ENCODE measurements at places on chromosomes 4 and X.

GRCh38 chr4:3644849-3645627, 112.8 kb upstream of the LRPAP1 start:
- DNase-seq: no peak

- no peak for DNase-seq
Measured at GRCh38 chr4:8240211-8241041, 29.1 kb upstream of the HTRA3 start.

DNA sequence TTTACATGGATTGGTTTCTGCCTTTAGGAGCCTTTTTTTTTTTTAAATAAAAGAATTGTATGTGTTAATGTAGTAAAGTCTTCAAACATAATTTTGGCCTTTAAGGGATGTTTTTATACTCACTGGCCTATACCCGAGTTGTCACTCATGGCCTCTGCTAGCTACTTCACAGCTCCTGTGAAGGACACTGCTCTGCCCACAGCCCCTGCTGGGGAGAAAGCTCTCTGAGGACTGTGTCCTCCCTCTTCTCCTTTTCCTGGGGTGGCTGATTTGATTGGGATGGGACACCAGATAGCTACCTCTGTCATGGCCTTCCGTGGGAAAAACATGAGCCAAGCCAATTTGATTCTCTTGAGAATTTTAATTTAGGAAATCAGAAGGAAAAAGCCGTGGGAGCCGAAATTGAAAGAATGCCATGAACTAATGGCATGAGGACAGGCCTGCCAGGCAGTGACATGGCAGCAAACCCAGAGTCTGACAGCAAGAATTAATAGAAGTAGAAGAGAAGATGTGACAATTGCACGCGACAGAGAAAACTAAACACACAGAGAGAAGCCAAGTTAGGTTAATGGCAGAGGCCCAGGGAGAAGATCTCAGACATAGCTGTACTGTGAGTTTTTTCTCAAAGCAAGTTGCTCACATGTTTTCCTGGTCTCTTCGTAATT, 81.4 kb downstream of the ARHGAP10 start:
- DNase-seq: no peak

GRCh38 chr4:128565054-128565453, 244.4 kb upstream of the JADE1 start:
- no peak for DNase-seq

DNA sequence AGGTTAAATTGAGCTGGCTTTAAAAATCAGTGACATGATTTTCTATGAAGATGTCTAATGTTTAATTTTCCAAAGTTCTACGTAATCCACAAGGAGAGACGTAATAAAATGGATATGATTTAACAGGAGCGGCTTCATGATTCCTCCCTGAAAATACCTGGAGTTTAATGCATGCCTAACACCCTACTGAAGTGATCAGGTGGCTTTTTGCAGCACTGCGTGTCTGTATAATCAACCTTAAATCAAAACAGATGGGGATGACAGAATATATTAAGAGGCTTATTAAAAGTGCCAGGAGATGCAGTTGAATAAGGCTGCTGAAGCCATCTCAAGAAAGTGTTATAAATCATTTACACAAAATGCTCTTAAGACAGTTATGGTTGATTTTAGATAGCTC, 112.4 kb upstream of the TLR3 start:
- DNase-seq: no peak

GRCh38 chrX:12868747-12869146, 1.9 kb downstream of the TLR7 start:
- DNase-seq: no peak

DNA sequence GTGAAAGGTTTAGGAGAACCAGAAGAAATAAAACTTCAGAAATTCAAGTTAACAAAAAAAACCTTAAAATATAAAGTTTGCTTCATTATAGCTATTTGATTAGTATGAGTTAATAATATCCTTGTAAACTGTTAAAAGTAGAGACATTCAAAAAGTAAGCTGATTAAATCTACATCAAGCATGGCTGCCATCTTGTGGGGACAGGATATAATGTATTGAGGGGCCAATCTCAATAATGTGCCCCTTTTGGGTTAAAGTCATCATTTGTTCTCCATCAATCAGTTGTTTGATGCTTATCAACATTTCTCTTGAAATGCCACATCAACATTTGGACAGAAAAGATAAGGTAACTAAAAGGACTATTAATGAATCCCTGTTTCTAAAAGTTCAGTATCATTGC, 4.6 kb upstream of the GRID2 start:
- no peak for DNase-seq

GRCh38 chr4:57355101-57355665, 245.0 kb upstream of the IGFBP7 start:
- DNase-seq: no peak

- DNase-seq: no peak
Measured at GRCh38 chrX:97065973-97066372, 182.3 kb downstream of the RPA4 start.

DNA sequence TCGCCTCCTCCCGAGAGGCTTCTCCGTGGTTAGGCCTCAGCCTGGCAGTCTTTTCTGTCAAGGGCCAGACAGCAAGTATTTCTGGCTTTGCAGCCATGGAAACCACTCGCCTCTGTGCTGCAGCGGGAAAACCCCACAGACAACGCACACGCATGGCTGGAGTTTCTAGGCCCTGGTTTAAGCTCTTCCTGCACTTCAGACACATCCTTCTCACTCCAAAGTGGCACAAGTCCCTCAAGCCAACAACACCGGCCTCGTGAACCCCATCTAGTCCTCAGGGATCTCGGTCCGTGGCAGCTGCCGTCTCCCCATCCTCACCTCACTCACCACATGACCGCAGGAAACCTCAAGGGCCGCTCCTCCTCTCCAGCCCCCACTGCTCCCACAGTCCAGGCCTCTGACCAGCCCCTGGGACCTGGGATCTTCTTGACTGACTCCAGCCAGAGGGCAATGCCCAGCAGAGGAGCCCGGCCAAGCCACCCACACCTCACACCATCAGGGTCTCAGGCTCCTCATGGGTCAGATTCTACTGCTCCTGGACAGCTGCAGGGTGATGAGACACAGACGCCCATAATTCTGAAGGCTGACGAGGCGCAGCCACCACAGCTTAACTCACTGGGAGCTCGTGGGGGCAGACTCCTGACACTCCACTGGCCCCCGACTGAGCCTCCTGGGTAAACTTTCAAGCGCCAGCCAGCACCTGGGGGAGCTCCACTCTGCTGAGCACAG, 21.7 kb downstream of the LETM1 start:
- DNase-seq: no peak

DNA sequence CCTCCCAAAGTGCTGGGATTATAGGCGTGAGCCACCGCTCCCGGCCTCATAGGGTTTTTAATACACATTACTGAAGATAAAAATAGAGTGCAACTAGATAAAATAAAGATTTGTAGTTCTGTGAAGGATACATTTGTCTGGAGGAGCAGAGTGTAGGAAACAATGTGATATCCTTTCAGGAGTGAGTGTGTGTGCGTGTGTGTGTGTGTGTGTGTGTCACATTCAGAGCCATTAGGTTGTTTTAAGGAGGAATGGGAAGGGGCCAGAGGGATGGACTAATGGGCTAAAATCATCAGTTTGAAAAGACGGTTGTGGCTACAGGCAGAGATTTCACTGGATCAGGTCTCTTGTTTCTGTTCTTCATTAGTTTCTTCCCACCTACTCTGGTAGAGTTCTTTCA, 40.0 kb downstream of the RBPJ start:
- DNase-seq: no peak

GRCh38 chr4:77284036-77284435, 127.0 kb downstream of the CCNG2 start:
- no peak for DNase-seq

DNA sequence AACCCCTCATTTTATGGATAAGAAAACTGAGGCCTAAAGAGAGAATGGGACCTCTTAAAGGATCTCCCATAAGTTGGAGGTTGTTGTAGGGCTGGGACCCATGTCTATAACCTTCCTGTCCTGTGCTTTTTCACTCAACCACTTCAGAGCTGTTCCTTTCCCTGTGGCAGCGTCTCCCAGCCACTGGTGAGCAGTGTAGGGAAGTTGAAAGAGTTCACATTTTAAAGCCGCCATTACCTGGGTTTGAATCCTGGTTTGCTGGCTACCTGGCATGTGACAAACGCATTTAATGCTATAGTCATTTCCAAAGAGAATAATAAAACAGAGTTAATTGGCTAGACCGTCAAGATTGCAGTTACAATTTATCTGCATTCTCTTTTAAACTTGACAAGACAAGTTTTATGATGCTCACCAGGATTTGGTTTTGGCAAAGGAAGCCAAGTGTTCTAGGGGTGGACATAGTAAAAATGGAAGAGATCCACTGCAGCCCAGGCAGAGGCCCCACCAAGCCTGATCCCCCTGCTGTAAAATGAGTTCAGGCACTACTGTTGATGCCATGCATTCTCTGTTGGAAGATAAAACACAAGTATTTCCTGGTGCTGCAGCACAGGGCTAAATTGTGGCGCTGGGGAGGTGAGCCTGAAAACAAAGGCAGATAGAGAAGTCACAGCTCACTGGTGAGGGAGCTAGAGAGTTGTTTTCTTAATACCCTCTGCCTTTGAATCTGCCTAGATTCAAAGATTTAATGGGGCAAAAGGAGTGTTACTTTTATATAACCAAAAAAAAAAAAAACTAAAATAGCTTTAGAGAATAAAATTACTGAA, 218.7 kb downstream of the NWD2 start:
- DNase-seq: no peak

GRCh38 chr4:142582340-142582739, 263.8 kb downstream of the INPP4B start:
- no peak for DNase-seq

DNA sequence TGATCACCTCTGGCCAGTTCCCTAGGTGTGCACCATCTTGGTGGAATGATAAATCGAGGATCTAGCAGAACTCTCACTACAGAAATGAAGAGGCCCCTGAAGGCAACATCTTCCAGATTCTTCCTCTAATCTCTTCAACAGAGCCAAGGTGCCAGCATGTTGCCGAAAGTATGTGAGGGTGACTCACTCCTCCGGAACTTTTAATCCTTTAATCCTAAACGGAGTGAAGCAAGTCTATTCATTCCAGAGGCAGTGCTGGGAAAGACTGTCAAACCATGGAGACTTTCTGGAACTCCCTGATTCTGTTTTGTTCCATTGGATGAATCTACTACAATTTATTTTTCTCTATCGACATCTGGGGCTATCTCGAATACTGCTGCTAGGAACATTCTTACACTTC, 68.7 kb downstream of the SUPT20HL2 start:
- no peak for DNase-seq

DNA sequence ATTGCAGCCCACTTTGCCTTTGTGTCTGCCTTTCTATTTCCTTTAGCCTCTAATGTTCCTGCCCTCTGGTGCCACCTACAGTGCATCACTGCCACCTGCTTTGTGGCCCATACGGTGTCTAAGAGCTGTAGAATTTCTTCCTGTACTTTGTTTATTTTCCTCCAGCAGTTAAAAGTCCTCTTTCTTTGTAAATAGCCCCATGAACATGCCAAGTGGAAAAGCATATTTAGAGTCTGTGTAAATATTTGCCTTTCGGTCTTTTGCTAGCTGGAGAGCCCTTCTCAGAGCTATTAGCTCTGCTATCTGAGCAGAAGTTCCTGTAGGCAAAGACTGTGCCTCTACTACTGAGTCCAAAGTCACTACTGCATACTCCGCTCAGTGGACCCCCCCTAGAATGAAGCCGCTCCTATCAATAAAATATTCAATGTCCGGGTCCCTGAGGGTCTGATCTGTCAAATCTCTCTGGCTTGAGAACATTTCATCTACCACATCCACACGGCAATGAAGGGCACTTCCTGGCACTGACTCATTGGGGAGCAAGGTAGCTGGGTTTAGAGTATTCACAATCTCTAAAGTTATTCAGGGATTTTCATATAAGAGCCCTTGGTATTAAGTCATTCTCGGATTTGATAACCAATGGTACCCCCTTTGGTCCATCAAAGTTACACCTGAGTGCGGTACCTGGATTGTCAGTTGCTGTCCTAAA, 36.3 kb downstream of the SULT1E1 start:
- no peak for DNase-seq

DNA sequence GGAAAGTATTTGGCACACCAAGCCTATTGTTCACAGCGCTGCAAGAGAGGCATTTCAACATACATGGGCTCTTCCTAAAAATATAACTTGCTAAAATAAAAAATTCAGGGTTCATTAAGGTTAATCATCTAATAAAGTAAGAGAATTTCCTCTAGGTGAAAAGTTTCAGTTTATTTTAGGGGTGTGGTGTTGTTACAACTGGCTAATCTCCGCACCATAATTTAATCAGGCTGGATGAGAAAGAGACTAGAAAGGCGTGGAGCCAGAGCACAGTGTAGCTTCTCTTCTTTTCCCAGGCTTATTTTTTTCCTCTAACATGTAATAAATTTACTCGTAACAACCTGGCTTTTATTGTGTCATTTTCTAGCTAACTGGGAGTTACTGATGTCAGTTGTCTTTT, 47.9 kb downstream of the FHL1 start:
- no peak for DNase-seq

DNA sequence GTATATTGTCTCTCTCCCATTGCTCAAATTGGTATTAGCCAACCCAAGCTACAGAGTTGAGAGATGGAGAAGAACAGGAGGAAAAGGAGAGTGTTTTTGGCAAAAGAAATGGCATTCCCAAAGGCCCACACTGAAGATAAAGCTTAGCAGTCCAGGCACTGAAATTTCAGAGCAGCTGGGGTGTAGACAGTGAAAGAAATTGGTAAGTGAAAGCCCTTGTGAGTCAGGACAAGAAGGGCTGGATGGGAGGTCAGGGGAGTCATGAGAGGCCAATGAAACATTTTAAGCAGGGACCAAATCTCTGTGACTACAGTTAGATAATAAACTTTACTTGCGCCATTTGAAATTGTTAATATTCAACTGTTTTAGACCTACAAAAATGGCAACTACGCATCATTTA, 177.7 kb downstream of the ADAMTS3 start:
- DNase-seq: no peak

DNA sequence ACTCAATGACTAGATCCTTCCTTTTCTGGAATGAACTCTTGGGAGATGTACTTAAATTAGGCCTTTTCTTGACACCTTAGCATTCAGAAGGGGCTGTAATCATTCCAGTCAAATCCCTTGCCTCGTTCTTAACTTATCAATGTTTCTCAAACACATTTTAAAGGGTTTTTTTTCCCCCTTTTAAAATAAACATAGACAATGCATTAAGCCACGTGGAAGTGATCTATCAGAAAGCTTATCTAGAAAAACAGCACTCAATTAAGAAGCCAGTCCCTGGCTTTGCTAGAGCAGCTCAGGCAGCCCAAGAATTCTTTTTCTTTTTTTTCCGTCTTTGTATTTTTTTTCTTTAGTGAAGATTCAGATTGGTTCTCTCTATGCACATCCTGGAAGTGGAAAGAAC, 118.2 kb downstream of the PCDH7 start:
- no peak for DNase-seq

DNA sequence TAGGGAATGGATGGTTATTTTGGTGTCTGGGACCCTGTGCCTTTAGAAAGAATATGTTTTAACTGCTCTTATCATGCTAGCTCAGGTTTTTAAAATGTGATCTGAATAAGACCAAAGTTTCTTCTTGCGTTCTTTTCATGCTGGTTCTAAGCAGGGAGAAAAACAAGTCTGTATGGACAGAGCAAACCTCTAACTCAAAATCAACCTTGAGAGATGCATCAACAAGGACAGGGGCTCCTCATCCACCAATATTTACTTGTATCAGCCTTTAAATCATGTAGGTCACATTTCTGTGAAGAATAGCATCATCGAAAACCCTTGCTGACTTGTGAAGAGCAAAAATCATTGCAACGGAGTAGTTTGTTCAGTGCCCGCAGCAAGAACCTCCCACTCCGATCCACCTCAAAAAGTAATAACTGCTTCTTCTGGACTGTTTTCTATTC, 1.2 kb downstream of the ATP10D start:
- DNase-seq: no peak

- DNase-seq: no peak
Measured at GRCh38 chr4:189659287-189659686, 281.4 kb upstream of the FRG1 start.

- DNase-seq: no peak
Measured at GRCh38 chr4:47213106-47213505, 181.7 kb downstream of the GABRB1 start.

Measured in head of caudate nucleus (tissue), 42 donors.